ENCODE measurements at places on chromosomes 3 and 15.

GRCh38 chr3:171874251-171874681 is 31.1 kb downstream of the TMEM212 start:
- DNase-seq, result no peak

DNA sequence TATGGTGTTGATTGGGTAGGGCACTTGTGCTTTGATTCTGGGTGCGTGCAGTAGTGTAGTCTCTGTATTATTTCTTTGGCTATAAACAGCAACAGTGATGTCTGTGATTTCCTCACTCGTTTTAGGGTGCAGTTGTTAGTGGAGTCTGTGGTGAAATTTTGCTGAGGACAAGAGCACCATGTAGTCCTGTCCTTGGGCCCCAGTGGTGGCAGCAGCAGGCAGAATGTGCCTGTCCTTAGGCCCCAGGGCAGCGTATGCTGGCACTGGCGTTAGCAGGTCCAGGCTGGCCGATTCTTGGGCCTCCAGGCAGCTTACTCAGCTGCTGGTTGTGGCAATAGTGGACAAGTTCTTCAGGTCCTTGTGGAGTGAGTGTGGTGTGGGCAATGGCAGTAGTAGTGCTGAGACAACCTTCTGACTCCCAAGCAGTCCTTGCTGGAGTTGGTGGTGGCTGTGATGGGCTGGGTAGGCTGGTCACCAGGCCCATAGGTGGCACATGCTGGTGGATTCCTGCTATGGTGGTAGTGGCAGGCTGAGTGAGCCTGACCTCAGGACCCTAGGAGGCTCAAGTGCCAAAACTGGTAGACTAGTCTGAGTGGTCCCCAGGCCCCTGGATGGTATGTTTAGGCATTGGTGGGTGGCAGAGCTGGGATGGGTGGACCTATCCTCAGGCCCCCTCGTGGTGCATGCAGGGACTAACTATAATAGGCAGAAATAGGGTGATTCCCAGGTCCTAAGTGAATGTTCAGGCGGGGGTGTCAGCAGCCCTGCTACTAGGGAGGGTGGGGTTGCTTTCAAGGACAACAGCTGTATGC is 56.3 kb downstream of the TNFAIP8L3 start:
- no peak for DNase-seq

GRCh38 chr3:136353461-136353860 is 103.3 kb downstream of the PCCB start:
- DNase-seq, result no peak

DNA sequence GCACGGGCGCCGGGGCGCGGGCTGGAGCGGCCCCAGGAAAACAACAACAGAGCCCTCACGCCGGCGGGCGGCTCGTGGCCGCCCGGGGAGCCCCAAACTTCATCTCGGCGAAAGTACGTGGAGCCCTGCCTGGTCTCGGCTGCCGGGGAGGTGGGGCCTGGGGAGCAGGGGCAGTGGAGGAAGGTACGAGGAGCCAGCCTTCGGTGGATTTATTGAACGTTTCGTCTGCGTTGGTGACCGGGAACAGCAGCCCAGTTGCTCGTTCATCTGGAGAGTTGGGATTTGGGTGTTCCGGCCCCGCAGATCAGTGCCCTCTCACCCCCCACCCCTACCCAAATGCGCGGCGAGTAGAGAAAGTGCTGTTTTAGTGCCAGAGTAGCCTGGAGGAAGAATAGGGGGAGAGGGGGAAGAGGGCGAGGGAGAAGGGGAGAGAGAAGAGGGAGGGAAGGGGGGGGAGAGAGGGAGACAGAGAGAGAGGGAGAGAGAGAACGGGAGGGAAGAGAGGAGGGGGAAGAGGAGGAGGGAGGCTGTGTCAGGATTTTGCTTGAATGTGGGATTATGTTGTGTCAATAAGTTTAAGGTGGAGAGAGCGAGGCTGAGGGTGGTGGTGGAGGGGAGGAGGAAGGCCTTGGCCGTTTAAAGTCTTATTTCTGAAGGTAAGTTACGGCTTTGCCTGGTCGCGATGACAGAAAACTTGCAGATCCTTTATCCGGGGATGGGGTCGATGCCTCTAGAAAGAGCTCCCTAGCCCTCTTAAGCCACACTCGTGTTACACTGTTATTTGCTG is 970 bp downstream of the BBX start:
- peak; percentile 81 for DNase-seq

- DNase-seq, result no peak
Measured at GRCh38 chr15:66707310-66708082, 5.5 kb downstream of the SMAD6 start.

DNA sequence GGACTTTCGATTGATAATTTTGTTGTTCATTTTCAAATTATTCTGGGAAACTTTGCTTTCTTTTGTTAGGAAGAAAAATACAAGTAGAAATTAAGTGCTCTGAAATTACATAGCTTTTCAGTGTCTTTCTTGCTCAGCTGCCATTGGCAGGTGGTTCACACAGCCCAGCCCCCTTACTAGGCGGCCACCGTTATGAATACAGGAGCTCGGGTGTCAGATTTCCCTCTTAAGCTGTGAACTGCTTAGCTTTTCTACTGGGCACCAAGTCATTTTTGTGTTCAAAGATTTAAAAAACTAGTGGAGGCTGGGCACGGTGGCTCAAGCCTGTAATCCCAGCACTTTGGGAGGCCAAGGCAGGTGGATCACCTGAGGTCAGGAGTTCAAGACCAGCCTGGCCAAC is 55.2 kb downstream of the HMG20A start:
- no peak for DNase-seq

GRCh38 chr3:50299638-50299928 is 378 bp upstream of the HYAL3 start:
- no peak for DNase-seq

DNA sequence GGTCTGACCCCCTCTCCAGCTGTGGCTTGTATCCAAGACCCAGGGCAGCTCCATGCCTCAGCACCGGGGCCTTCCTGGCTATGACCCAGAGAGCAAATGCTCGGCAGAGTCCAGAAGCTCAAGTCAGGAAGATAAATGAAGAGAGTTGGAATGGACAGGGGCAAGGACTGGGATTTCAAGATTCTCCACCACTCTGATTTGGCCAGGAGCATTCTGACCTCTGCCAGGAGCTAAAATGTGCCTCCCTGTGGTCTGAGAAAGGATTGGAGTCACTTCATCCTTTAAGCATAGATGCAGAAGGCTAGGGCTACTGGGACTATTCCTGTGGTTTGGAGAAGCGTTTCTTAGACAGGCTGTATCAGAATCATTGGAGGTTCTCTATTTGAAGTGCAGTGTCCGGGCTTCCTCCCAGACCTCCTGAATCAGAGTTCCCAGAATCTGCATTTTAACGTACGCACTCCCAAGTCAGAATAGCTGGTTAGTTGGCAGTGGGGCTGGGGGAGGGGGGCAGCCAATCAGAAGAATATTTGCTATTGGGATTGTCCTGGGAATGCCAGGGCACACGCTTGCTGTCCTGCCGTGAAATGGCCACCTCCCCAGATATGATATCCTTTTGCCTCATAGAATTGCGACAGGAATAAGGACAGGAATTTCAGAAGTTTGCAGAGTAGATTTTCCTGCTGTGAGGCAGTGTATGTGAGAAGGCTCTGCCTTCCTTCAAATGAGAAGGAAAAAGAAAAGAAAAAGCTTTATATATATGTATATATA is 57.4 kb downstream of the HRH1 start:
- DNase-seq, result no peak

- no peak for DNase-seq
Measured at GRCh38 chr15:63291507-63291906, 14.1 kb downstream of the APH1B start.

GRCh38 chr3:42489937-42490227 is 12.6 kb upstream of the VIPR1 start:
- DNase-seq, result no peak

- DNase-seq, result no peak
Measured at GRCh38 chr15:36888011-36888992, 212.0 kb downstream of the MEIS2 start.

DNA sequence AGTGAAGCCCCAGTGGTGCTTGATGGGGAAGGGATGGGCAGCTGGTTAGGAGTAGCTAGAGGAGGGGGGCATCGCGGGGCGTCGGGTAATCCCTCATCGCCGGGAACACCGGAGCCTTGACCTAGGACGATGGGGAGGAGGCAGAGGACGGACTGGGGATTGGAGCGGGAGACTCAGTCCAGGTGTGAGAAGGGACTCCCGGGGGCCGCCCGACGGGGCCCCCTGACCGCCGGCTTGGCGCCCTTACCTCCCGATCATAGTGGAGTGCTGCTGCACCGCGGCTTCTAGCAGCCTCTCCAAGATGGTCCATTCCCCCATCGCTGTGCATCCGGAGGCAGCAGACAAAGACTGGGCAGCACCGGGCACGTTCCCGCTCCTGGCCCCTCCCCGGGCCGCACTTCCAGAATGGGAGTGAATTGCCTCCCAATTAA is 612 bp downstream of the GJD2 start:
- DNase-seq, result no peak

GRCh38 chr15:71937650-71938311 is 127.4 kb downstream of the NR2E3 start:
- DNase-seq, result no peak

DNA sequence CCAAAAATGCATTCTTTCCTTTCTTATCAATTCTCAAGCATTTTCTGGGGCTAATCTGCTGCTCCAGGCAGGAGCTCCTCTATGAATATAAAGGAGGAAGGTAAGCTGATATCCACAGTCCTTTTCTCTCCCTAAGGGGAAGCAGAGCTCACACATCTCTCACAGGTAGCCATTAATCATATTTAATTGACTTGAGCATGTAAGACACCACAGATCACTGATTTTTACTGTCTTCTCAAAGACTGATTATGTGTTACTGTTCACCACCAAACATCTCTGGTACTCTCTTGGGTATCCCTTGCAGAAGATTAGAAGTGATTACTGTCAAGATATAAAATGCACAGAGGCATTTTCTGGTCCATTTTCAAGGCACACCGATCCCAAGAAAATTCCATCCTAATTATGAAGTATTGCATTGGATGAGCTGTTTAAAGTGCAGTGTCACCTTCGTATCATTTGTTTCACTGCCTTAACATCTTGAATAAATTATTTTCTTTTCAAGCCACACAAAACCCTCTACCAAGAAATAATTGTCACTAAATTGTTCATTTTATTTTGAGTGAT is 100.7 kb downstream of the ARPP21 start:
- no peak for DNase-seq

DNA sequence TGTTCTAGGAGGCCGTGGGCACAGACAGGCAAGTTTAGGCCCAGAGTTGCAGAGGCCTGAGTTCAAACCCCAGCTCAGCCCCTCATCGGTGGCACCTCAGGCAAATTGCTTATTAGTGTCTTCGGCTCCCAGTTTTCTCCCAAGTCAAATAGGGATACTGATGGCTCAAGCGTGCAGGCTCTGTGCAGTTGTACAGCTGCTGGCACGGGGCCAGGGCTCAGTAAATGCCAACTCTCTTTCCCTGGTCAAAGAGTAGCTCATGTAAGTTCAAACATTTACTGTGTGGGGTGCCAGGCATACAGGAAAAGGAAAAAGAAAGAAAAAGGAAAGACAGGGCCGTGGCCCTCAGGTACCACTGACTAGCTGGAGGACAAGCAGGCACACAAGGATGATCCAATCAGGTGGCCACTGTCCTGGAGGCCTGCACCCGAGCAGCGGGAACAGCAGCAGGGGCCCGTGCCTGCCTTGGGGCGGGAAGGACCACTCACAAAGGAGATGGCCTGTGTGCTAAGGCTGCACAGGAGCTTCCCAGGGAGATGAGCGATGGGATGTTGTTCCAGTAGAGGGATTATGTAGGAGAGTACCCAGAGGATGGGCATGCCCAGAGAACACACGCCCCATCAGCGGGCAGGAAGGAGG is 70.8 kb downstream of the TBC1D2B start:
- no peak for DNase-seq

DNA sequence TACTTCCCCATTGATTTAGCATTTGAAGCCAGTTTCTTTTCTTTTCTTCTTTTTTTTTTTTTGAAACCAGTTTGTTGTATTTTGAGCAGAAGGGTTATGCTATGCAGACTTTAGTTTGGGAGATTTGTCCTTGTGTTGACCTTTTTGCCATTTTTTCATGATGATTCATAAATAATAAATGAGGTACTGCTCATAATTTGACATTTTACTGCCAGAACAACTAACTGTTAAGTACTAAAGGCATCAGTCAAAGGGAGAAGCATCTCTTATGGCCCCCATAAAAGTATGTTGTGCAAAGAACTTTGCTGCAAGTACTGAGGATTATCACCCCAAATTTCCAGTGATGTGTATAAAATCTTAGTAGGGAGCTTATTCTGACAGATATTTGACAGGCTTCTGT is 1.7 kb upstream of the GPR87 start:
- no peak for DNase-seq

DNA sequence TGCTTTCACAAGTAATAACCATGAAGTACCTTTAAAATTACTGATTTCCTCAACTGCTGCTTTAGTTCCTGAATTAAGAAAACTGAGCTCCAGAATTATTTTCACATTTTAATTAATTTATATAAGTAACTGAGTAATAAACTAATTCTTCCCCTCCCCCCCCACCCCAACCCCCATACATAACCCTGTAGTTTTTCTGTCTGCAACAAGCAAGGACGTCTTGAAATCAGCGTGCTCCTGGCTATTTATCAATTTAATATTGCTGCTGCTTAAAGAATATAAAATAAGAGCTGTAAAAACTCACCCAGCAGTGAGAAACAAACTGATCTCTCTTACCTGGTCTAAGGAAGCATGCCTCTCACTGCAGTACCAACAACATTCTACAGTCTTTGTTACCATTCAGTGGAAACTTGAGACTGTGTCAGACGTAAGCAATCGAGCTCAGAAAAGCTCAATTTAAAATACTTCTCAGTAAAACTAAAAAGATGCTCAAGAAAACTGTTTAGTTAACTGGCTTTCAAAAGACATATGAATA is 121.0 kb downstream of the TFDP2 start:
- DNase-seq, result peak; percentile 35

DNA sequence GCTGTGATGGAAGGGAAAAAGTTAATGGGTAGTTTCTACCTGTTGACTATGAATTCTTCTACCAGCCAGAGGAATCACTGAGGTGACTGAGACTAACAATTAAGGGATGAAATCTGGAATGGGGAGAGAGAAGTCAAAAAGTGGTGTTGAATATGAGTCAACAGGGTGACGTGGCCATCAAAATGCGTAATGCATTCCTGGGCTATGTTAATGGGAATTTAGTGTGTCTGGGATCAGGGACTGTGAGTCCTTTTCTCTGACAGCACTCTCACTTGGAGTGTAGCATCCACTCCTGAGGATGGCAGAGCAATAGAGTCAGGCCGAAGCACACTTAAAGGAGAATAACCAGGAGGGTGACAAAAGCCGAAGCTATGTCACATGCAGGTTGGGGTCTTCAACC is 60.4 kb downstream of the MESD start:
- DNase-seq, result no peak

GRCh38 chr3:40566694-40567093 is 41.9 kb downstream of the ZNF621 start:
- DNase-seq, result no peak

- no peak for DNase-seq
Measured at GRCh38 chr15:69297642-69298353, 914 bp upstream of the PAQR5 start.

DNA sequence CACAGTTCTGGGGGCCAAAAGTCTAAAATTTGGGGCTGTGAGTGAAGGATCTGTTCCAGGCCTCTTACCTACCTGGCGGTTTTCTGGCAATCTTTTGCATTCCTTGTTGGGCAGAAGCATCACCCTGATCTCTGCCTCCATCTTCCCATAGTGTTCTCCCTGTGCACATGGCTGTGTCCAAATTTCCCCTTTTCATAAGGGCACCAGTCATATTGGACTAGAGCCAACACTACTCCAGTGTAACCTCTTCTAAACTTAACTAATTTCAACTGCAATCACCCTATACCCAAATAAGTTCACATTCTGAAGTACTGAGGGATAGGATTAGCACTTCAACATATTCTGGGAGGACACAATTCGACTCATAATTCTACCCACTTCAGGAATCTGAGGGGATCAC is 85.0 kb downstream of the CCNL1 start:
- no peak for DNase-seq

Measured in midbrain (tissue), 1 donor.